ENCODE measurements at places on chromosomes 4 and X.

DNA sequence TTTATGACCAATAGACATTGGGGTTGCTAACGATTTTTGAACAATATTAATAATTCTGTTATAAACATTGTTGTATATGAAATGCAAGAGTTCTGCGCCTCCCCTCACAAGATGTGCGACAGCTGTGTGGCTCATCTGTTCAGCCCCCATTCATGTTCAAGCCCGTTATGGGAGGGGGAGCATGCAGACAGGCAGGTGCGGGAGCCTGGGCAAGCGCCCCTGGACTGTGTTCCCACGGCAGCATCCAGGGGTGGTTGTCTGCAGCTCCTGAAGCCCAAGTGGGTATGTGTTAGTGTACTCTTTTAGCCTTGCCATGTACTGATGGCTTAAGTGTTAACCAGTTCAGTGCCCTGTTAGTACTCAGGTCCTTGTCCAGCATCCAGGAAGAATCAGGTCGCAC lies 34.6 kb downstream of the UGT2A3 start:
- no peak for DNase-seq

- DNase-seq, result no peak
These were observed 291.3 kb downstream of the GUCY2F start for GRCh38 chrX:109190542-109190941.

DNA sequence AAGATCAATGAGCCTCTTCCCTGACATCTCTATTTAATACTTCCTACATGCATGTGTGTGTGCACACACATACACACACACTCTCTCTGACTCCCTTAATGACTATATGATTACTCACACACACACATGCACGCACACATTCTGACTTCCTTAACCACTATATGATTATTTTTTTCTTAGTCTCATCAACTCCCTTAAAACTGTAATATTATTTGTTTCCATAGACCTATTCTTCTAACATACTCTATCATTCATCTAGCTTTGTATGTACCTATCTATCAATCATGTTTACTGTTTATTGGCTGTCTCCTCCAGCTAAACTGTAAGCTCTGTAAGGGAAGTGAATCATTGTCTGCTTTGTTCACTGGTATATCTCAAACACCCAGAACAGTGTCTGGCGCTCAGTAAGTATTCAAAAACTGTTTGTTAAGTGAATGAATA lies 236.6 kb downstream of the RASL11B start:
- no peak for DNase-seq

DNA sequence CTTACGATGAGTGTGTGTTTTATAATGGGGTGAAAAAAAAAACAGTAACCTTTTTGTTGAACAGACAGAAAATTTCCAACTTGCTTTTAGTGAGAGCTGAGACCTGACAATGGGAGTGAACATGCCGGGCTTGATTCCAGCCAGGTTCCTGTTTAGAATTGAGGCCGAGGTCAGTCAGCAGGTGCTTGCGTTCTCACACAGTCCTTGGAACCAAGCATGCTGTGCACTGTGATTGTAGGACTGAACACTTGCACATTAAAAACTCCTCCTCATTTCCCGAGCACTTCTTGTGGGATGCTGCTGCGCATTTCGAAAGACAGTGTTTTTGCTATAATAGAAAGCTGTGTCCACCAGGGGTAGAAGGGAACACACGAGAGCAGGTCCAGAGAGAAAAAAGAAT lies 51.8 kb downstream of the TMEM131L start:
- DNase-seq, result no peak

- DNase-seq, result no peak
These were observed 223.7 kb downstream of the QDPR start for GRCh38 chr4:17288151-17288550.

DNA sequence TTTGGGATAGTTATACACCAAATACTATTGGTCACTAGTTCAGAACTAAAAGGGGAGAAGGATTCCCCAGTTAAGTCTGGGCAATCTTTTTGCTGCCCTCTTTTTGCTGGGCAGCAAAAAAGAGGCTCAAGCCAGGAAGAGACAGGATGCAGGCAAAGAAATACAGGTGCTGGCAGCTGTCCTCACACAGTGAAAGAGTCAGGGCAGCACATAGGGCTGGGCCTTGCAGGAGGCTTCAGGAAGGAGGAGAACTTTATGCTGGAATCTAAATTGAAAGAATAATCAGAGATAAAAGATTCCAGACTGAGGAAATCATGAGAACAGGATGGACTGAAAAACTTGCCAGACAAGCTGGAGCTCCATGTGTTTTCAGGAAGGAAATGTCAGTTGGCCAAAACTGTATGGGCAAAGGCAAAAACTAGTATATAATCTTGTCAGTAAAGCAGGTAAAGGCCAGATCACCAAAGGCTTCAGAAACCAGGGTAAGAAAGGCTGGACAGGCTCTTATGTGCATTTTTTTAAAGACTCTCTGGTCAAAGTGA lies 46.8 kb downstream of the PDGFC start:
- no peak for DNase-seq

DNA sequence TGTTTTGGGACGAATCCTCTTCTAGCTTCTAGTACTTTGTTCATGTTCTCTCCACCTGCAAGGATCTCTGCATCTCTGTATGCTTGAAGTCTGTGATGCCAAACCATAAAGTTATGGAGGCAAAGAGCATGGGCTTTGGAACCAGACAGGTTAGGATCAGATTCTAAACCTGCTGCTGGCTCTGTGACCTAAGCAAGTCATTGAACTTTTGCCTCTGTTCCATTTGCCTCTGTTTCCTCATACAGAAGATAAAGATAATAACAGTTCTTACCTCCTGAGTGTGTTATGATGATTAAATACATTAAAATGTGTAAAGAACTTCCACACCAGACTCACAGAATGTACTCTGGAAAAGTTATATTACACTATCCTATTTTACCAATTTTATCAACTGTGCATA lies 41.5 kb upstream of the RELL1 start:
- no peak for DNase-seq

DNA sequence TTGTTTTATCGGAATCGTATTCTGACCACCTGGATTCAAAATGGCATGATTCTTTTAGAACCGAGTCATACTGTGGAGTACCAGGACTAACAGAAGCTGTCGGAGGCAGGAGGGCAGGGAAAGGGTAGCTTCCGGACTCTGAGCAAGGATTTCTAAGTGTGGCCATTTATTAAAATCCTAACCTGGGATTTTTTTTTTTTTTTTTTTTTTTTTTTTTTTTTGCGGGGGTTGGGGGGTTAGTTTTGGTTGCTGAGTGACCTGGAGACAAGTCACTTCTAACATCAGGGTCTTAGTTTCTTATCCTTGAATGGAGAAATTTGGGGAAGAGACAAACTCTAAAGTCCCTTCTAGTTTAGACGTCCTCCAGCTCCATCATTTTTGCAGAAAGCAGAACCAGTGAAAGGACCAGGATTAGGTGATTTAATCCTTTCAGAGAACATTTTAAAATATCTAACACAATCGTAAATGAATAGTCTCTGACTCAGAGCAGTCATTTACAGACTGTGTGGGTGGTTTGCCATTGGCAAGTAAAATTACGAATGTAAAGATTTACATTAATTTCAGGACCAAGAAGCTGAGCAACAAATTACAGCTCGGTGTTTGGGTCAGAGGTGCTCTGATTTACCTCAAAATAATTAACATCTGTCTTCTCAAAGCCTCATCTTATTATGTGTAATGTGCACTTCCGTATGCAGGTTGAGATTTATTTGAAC lies 7.3 kb downstream of the SLC25A5 start:
- no peak for DNase-seq

GRCh38 chr4:156635051-156635450 lies 336.5 kb downstream of the PDGFC start:
- DNase-seq, result no peak

DNA sequence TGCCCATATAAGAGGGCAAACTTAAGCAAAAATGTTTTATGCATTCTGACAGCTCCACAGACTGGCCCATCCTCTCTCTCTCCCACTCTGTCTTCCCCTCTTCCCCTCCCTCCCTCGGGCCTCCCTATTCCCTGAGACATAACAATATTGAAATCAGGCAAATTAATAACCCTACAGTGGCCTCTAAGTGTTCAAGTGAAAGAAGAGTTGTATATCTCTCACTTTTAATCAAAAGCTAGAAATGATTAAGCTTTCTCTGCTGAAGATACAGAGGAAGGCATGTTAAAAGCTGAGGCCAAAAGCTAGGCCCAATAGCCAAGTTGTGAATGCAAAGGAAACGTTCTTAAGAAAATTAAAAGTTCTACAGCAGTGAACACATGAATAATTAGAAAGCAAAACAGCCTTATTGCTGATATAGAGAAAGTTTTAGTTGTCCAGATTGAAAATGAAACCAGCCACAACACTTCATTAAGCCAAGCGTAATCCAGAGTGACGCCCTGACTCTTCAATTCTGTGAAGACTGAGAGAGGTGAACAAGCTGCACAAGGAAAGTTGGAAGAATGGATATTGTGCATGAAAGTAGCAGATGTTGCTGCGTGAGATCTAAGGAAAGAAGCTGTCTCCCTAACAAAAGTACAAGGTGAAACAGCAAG lies 54.9 kb downstream of the USO1 start:
- DNase-seq, result no peak

DNA sequence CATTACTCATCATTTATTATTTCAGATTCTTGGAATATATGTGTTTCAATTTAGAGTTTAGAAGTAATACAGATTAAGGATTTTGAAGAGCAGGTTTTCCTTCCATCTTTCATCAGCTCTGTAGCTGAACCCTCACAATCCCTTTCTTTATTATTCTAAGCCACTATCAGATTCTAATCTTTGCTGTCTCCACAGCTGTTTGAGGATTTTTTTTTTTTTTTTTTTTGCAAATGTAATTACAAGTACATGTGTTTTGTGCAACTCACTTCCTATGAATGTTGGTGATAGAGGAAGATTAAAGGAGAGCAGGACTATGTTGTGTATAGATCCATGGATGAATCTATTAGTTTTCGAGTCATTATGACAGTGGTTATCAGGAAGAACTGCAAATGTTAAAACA lies 87.4 kb upstream of the TENM3 start:
- DNase-seq, result no peak

- no peak for DNase-seq
These were observed 67.9 kb upstream of the SLC4A4 start for GRCh38 chr4:71270901-71271300.

DNA sequence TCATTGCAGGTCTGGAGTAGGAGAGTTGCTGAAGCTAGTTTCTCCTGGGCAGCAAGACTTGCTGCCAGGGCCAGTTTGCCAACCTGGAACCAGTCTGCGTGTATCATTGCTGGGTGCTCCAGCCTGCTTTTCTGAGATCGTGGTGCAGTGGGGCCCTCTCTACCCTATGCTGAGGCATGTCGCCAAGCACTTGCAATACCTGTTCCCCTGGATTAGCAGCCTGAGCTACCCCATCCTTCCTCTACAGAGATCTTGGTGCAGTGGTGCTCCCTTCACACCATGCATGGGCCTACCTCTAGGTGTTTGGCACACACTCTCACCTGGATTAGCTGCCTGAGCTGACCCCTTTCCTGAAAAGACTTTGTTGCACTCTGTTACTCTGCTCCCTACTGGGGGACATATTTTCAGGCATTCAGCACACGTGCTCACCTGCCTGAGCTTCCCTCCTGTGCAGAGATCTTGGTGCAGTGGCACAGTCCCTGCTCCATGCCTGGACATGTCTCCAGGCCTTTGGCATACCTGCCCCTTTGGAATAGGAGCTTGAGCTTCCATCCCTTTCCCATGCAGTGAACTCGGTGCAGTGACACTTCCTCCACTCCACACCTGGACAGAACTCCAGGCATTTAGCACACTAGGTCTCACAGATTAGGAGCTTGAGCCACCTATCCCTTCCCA lies 133.7 kb upstream of the CXCL13 start:
- no peak for DNase-seq

GRCh38 chrX:139850968-139851367 lies 81.9 kb downstream of the ATP11C start:
- DNase-seq, result no peak

DNA sequence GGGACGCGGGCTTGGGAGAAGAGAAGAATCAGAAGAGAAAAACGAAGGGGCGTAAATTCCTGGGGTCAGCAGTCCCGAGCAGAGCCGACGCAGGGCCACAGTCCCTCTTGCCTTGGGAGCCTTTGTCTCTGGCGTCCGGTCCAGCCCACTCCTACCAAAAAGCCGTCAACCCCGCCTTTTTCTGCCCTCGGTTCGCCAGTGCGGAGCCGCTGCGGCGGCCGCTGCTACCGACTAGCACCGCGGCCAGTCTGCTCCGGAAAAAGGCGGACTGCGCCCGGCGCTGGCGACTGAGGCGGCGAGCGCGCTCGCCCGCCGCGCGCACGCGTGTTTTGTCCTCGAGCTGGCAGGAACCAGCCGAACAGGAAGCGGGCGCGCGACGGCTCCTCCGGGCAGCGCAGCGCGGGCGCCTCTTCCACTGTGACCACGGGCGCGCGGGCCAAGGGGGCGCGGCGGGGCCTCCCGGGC lies 502 bp downstream of the HNRNPDL start:
- no peak for DNase-seq

Measured in HAP-1 (cell line).